ENCODE measurements at places on chromosomes 2 and 18.

GRCh38 chr2:196258407-196258806 lies 87.0 kb upstream of the STK17B start:
- DNase-seq: no peak

GRCh38 chr2:18253686-18254197 lies 306.7 kb downstream of the RDH14 start:
- no peak for DNase-seq

DNA sequence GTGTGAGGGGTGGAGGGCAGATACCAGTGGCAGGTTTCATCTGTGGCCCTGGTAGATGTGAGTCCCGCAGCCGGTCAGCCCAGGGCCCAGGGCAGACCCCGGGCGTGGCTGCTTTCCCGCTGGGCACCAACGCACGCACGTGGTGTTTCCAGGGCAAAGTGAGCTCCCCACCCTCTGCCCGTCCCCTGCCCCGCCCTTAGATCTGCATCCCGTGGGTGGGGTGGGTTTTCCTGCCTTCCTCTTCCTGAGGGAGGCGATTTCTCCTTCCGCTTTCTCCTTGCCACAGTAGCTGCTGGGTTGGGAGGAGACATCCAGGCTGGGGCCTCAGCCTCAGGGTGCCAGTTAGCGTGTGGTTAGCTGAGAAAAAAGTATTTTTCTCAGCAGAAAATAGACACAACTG lies 49.6 kb downstream of the ODC1 start:
- DNase-seq: no peak

GRCh38 chr2:25558262-25558661 lies 115.1 kb downstream of the DTNB start:
- no peak for DNase-seq

GRCh38 chr2:172103471-172104272 lies 972 bp upstream of the DLX2 start:
- no peak for DNase-seq

DNA sequence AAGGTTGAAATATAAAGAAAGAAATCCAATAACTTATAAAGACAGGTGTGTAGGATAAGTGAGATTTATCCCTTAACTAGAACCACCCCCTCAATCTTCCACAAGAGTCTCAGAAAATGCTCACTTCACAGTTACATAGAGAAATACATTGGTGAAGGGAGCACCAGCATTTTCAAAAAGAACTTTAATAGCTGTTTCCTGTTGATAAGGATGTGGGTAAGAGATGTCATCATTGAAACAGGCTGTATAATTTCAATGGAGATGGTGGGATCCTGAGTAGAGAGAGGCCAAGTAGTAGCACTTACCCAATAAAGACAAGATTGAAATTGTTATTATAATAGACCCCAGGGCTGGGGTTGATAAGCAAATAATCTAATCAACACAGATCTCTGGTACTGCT lies 162.2 kb upstream of the TACR1 start:
- DNase-seq: no peak

DNA sequence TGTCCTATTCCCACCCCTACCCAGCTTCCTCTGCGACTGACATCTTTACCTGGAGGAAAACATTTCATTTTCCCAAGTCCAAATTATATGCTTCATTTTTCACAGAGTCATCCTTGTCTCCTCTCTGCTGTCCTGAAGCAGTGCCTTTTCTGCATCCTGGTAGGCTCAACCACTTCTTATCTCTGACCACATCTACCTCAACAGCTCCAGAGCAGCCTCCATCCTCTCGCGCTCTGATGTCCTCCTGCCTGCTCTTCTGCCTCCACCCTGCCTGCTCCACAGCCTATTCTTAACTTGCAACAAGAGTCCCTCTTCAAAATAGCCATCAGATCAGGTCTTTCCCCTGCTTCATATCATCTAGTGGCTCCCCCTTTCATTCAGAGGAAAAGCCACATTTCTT lies 457.1 kb downstream of the PARD3B start:
- DNase-seq: no peak

GRCh38 chr2:30177956-30178355 lies 31.1 kb downstream of the YPEL5 start:
- no peak for DNase-seq

GRCh38 chr18:23032030-23032582 lies 99.0 kb downstream of the RBBP8 start:
- no peak for DNase-seq

DNA sequence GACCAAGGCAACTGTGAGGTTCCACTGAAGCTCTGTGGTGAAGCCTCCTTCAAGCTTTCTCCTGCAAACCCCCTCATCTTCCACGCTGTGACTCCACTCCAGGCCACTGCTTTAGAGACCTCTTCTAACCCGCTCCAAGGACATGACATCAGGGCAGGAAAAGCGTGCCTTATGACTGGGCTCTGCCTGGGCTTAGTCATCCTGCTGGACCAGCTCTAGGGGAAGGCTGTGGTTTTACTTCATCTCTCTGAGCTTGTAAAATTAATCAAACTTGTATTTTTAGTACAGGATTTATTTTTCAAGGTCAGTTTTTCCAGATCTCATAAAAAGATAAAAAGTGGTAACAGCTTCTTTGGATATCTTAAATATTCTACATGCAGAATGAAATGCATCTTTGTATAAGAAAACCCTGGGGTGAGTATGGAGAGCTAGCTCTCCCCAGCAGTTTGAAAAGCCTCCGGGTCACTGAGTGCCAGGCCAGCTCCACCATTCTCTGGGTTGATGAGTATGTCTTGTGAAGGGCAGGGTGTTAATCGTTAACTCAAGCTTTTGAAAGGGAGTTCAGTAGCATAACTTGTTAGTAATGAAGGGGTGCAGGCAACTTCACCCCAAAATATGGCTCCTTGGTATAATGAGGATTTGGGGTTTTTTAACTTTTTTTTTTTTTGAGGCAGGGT lies 33.1 kb upstream of the YPEL5 start:
- no peak for DNase-seq

DNA sequence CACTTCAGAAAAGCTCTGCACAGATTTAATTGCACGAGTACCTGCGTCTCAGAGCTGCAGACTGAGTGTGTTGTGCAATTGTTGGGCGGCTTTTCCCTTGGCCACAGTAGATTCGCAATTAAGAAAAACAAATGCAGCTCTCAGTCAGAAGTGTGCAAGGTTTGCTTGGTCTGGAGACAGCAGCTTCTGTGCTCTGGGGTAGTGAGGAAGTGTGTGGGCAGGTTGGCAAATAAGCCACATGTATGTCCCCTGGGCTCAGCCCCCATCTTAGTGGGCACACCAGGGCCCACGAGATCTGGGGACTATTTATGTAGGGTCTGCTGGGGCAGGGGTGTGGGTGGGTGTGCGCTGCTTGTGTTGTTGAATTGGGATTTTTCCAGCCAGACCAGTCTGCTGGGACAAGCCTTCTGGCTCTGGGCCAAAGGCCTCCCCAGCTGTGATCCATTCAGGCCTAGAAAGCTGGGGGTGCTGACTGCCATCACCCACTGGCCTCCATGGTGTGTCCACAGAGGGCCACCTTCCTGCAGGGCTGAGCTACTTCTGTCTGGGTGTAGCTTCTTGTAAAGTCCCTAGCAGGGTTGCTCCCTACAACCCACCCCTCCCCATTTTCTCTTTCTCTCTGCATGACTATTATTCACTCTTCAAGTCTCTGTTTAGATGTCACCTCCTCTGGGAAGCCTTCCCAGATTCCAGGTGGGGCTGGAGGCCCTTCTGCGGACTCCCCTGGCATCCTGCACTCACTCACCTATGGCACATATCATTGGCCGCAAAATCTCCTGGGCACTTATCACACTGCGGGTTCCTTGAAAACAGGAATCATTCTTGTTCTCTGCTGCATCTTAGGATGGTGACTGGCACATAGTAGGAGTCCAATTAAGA lies 67.8 kb downstream of the ODC1 start:
- no peak for DNase-seq

DNA sequence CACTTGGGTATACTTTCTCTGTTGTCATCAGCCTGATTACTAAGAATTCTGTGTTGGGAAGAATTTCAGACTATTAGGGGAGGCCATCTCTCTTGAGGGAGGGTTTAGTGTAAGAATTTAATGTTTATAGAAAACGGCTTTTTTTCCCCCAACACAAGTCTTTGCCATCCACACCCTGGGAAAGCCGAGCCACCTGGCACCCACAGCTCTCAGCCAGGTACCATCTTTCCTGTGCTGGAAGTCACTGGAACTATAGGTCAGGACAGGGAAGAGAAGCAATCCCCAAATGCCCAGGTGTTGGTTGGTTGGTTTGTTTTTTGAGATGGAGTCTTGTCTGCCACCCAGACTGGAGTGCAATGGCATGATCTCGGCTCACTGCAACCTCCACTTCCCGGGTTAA lies 155.1 kb downstream of the SMAD7 start:
- no peak for DNase-seq

- DNase-seq: no peak
These were observed 312.2 kb upstream of the SMIM21 start for GRCh38 chr18:75739682-75740081.

DNA sequence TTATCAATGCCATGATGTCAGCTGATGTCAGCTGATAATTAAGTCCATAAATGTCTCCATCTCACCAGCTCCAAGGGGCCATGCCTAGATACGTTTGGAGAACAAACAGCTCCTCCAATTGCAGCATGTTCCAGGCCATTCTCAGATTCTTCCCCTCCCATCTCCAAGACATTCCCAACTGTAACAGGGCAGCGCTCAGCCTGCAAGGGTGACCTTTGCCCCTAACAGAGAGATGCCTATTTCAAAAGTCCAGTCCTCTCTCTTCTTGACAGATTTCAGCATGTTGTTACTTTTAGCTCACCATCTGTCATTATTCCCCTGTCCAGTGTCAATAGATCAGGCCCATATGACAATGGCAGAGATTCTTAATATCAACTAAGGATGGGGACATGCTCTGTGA lies 9.9 kb downstream of the PSD4 start:
- DNase-seq: no peak

DNA sequence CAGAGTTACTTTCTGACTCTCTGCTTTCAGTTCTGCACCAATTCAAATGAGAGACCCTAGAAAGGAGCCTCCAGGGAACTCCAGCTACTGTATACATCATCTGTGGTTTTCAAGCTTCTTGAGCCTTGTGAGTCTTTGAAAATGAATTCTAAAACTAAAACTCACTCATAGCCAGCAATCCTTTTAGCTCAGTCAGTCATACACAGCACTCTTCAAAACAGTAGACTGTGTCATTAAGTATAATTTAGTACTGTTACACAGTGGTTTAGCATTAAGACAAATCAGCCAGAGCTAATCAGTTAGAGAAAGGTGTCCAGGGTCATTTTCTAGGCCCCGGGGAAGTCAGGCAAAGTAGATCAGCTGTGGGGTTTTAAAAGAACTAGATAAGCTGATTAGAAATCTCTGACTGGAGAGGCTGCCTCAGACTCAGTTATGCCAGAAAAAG lies 322.1 kb upstream of the THUMPD2 start:
- no peak for DNase-seq

GRCh38 chr2:174282441-174282840 lies 34.1 kb upstream of the OLA1 start:
- DNase-seq: no peak

GRCh38 chr2:235232449-235233433 lies 261.1 kb upstream of the AGAP1 start:
- DNase-seq: peak; percentile 81

- no peak for DNase-seq
These were observed 524 bp upstream of the FEV start for GRCh38 chr2:218985325-218986091.

DNA sequence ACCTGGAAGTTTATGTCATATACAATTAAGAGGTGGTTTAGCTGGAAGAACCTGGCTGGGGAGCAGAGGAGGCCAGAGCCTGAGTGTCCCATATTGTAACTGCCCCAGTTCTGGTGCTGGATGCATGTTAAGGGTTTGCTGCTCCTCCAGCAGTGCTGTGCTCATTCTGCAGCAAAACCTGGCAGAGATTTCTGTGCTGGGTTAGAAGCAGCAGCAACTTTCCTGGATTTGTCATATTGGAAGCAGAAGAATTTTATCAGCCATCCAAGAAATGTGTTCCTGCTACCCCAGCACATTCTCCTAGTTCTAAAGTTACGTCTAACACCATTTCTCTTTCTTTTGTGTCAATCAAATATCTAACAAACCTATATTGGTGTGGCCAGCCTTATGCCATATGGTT lies 284.1 kb downstream of the TDRD15 start:
- no peak for DNase-seq

DNA sequence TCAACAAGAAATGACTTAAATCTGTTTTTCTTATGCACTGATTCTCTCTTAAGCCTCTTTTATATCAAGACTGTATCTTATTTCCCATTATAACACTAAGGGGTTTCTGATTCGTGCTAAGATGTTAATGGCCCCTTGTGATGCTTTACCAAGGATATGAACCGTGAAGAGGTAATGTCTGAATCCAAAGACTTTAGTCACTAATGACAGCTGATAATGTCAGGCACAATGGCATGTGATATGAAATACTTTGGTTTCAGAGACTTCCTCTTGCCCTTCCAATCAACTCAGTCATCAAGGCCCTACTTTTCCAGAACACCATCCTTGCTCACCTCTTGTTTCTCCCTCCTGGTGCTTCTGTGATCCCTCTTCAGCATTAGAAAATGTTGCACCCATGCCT lies 262.8 kb downstream of the KCNE4 start:
- DNase-seq: no peak

GRCh38 chr2:102052365-102052764 lies 60.6 kb downstream of the IL1R2 start:
- DNase-seq: no peak

GRCh38 chr18:43992741-43993140 lies 687.9 kb upstream of the SETBP1 start:
- DNase-seq: no peak

DNA sequence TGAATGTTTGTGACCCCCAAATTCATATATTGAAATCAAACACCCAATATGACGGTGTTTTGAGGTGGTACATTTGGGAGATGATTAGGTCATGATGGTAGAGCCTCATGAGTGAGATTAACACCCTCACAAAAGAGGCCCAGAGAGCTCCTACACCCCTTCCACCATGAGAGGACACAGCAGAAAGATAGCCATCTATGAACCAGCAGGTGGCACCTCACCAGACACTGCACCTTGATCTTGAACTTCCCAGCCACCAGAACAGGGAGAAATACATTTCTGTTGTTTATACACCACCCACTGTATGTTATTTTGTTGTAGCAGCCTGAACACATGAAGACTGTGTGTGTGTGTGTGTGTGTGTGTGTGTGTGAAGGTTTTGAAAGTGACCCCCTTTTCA lies 58.1 kb downstream of the ST3GAL5 start:
- DNase-seq: no peak

GRCh38 chr2:207729465-207729998 lies 18.1 kb downstream of the CCNYL1 start:
- DNase-seq: no peak

- DNase-seq: no peak
These were observed 59.6 kb downstream of the SPIRE1 start for GRCh38 chr18:12598181-12598930.

DNA sequence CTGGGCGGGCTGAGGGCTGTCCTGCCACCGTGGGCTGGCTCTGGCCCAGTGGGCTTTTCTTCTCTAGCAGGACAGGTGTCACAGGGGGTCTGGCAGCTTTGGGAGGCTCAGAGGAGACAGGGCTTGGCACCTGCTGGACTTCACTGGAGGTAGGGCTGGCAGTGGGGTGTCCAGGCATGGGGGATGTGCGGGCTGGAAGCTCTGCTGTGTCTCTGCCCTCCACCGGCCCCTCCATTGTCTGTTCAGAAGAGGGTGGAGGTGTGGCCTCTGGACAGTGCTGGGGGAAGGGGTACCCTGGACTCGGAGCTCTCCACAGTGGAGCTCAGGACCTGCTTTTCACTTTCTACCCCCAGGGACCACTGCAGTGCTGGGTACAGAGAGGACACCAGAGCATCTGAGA lies 9.2 kb downstream of the PTPRN start:
- DNase-seq: no peak
